T1000 (cell line): ENCODE measurements at places on chromosomes 12 and 14.

GRCh38 chr14:78253986-78254385, 83.8 kb downstream of the NRXN3 start:
- no peak for DNase-seq

DNA sequence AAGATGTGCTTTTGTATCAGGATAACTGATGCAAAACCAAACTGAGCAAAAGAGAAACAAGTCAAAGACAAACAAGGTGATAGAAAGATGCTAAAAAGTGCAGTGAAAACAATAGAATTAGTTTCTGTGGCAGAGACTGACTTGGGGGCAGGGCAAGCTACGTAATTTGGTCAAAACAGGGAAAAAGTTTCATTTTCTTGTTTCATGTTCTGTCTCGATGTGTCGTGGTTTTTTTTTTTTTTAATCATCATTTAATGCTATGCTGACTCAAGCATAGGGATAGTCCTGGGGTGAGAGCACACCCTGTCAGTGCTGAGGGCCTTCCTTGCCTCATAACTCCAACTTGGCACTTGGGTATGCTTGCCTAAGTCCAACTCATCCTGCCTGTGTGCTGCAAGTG, 144.1 kb upstream of the PTPRQ start:
- no peak for DNase-seq

- no peak for DNase-seq
Observed at GRCh38 chr12:19242581-19242980, 113.0 kb downstream of the PLEKHA5 start.

DNA sequence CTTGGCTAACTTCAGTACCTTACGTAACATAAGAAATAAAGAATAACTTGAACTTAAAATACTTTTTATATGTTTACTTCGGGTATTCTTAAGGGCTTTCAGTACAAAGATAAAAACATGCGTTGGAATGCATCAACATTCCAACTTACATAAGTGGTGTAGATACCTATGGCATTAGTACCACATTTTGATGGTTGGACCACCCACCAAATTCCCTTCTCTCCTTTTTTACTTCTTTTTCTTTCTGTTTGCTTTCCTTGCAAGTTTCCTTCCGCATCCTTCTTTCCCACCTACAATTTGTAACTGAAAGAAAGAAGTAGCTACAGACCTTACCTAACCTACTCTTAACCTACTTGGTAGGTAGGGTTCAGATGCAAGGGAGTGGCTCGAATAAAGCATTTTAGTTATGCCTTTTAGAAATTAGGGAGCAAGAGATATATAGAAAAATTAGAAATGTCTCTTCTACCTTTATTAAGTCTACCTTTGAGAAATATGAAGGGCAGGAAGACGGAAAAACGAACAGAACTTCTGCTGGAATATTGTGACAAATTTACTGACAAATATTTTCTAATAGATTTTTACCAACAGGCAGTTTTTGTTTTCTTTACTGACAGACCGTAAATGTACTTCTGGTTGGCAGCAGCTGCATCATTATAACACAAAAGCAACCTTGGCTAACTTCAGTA, 2.1 kb upstream of the ARHGAP5 start:
- DNase-seq: no peak

- DNase-seq: no peak
Observed at GRCh38 chr12:26697217-26697616, 135.8 kb downstream of the ITPR2 start.

- no peak for DNase-seq
Observed at GRCh38 chr12:51593539-51593938, 2.5 kb downstream of the SCN8A start.

GRCh38 chr12:96136725-96137378, 57.3 kb upstream of the ELK3 start:
- no peak for DNase-seq

DNA sequence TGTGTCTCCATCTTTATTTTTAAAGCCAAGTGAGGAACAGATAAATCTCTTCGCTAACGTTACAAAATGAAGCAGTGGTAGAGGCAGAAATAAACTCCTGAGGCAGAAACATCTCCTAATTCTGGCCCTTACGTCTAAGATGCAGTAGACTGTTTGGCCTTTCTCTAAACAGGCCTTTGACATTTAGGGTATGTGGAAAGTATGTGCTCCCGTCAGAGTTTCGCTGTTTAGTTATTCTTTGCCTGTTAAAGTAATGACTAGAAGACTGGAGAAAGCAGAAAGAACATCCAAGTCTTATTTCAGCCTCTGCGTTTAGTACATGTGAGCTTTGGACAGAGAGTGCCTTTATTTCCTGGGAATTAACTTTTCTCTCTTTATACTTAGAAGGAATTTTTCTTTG, 216.6 kb downstream of the RAD51B start:
- no peak for DNase-seq

- no peak for DNase-seq
Observed at GRCh38 chr12:53676656-53677015, 753 bp upstream of the ATP5MC2 start.

GRCh38 chr12:78916845-78917480, 52.4 kb downstream of the SYT1 start:
- no peak for DNase-seq

DNA sequence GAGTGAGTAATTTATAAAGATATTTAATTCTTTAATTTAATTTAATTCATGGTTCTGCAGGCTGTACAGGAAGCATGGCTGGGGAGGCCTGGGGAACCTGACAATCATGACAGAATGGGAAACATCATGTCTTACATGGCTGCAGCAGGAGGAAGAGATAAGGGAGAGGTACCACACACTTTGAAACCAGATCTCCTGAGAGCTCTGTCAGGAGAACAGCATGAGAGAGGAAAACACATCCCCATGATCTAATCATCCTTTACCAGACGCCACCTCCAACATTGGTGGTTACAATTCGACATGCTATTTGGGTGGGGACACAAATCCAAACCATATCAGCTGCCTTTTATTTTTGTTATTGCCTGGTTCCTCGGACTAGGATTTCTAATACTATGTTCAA, 928.6 kb downstream of the TMEM121 start:
- no peak for DNase-seq

GRCh38 chr12:56947633-56948456, 9.6 kb downstream of the RDH16 start:
- no peak for DNase-seq

GRCh38 chr12:63302269-63302940, 151.4 kb upstream of the AVPR1A start:
- no peak for DNase-seq

GRCh38 chr12:52254965-52255751, 19.3 kb upstream of the KRT86 start:
- DNase-seq: no peak

DNA sequence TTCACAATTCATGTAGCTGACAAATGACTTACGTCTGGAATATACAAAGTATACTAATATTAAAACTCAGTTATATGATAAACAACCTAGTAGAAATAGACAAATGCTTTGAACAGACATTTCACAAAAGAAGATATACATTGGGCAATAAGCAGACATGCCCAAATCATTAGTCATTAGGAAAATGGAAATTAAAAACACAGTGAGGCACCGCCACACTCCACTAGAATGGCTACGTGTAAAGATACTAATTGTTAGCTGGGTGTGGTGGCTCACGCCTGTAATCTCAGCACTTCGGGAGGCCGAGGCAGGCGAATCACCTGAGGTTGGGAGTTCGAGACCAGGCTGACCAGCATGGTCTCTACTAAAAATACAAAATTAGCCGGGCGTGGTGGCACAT, 248.9 kb upstream of the TMEM132C start:
- DNase-seq: no peak

DNA sequence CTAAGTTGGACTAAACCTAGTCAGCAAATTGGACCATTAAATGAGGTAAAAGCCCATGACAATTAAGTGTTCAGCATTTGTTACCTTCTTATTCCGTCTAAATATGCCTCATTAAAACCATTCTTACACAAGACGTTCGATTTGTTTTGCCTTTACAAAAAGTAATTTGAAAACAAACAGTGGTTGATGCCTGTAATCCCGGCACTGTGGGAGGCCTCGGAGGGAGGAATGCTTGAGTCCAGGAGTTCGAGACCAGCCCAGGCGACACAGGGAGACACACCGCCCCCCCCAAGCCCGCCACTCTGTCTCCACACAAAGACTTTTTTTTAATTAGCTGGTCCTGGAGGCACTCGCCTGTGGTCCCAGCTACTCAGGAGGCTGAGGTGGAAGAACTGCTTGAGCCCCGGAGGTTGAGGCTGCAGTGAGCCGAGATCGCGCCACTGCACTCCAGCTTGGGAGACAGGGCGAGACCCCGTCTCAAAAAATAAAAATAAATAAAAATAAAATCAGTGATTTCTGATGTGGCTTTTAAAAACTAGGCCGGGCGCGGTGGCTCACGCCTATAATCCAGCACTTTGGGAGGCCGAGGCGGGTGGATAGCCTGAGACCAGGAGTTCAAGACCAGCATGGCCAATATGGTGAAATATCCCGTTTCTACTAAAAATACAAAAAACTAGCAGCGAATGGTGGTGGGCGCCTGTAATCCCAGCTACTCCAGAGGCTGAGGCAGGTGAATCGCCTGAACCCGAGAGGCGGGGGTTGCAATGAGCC, 856 bp upstream of the EIF4B start:
- no peak for DNase-seq
